ENCODE measurements at places on chromosomes 12 and 14.
A peak's percentile ranks its signal among the peaks of the same experiment; 100 is the strongest.

DNA sequence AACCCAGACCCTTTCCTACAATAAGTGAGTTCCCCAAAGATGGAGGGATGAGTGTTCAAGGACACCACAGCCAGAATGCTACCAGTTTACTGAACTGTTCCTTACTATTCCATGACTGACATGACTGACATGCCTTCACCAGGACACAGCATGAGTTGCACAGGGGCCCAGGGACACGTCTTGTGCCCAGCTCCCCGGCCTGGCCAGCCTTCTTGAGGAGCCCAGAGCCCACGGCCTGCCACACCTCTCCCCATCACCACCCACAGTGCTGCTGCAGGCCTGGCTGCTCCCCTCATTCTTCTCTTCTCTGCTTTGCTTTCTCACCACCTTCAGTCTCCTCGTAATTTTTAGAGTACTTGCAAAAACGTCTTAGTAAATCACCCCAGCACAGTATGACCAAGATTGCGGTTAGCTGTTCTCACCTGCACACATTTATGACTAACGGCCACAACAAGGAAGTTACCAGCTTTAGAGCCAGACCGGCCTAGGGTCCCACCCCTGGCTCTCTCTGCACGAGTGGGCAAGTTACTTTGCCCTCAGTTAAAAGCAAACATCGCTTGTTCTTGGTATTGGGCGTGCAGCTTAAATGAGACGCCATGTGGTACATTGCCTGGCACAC lies 18.5 kb downstream of the PPP2R5E start:
- peak; percentile 38 for DNase-seq

- no peak for DNase-seq
Measured at GRCh38 chr14:96902004-96902403, 104.8 kb downstream of the VRK1 start.

DNA sequence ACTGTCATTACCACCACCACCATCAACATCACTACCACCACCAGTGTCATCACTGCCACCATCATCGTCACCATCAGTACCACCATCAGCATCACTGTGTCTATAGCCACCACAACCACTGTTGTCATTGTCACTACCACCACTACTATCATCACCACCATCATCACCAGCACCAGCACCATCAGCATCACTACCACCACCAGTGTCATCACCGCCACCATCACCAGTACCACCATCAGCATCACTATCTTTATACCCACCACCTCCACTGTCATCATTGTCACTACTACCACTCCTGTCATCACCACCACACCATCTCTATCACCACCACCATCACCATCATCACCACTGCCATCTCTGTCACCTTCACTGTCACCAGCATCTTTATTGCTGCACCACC lies 60.6 kb downstream of the BEGAIN start:
- no peak for DNase-seq

DNA sequence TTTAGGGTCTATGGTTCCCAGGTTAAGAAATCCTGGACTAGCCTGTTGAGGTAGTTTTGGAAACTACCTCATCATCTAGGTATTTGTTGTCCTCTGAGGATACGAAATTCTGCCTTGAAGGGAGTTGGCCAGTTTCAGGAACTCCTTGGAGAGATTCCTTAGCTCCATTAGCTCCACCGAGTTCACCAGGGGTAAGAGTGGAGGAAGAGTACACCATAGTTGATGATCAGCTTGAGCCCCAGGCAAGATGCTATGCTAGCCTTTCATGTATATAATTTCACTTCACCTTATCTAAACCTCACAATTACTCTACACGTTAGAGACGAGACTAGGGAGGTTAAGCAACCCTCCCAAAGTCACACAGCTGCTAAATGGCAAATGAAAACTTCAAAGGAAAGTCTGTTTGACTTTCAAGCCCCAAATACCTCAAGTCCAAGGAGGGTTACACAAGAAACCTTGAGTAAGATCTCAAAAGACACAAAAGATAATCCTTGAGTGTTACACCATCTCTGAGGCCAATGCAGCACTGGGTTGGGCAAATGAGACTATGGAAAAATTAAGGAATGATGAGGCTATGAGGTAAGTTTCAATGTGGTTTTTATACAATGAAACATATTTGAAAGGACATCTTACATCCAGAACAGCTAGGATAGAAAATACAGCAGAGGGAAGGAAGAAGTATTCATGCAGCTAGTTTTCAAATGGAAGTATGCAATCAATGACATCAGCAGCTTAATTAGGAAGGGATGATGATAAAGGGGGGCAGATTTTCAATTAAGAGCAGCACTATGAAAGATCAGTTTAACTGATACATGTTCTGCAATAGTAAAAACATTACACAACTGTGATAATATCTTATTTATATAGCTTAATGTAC lies 97.2 kb upstream of the KRAS start:
- DNase-seq = no peak

- DNase-seq = no peak
Measured at GRCh38 chr12:40248034-40248433, 23.2 kb downstream of the LRRK2 start.

DNA sequence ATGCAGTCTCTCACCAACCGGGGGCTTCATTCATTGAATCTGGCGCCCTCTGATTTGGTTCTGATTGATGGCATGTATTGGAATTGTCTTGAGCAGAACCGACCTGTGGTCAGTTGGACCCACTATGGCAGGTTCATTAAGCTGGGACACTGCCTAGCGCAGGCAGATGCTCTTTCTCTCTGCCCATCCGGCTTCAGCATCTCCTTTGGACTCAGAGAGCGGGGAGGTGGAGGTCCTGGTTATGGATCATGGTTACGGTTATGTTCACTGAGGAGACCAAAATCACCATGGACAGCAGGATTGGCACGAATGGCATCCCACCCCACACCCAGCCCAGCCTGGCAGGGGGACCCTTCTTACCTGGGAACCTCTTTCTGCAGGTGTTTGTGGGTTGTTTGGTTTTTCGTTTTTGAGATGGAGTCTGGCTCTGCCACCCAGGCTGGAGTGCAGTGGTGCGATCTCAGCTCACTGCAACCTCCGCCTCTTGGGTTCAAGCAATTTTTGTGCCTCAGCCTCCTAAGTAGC lies 16.4 kb upstream of the BCL7A start:
- no peak for DNase-seq

DNA sequence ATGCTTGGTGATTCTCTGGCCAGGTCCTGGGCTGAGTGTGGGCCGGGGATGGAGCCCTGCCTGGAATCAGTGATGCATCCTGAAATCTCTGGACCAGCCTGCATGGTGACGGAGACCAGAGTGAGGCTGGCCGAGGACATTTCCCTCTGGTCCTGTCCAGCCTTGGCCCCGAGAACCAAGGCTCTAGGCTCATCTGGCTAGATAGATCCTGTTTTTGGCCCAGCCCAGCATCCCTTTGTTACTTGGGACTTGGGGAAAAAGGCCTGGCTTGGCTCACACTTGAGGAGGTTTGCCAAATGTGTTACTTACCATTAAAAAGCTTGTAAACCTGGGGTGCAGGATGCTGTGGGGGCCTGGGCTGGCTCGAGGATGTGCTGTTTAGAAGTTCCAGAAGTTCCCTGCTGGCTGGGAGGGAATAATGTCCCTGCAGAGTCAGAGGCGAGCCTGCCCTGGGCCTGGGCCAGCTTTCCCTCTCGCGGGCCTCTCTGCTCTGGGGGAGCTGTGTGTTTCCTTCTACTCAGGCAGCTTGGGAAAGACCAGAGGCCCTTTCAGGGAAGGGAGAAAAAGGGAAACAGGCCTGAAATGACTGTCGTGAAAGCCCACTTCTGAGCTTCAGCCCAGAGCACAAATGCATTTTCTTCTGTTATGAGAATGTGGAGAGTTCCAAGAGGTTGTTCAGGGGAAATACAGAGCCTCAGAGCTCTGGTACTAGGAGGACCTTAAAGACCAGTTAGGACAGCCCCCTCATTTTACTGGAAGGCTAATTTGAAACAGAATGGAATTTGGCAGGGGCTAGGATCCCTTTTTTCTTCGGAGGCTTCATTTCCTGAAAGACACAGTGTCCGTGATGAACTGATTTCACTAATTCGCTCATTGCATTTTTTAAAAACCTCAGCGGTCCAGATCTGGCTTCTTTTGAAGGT lies 47.2 kb upstream of the CTDSP2 start:
- peak; percentile 75 for DNase-seq

DNA sequence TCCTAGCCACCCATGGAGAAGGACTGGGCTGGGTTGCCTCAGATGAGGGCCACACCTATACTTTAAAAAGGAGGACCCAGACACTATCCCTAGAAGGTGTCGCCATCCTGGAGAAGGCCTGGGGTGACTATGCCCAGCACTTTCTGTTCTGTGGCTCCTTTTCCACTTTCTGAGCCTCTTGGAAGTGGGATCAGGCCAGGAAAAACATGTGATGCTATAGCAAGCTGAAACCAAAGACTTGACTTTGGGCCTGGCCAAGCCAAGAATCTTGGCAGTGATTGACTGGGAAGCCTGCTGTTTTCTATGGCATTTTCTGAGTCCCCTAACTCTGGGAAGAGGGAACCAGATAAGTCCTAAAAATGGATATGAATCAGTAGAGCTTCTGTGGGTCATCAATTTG lies 332.3 kb downstream of the ZFP36L1 start:
- no peak for DNase-seq

GRCh38 chr14:22336031-22336430 lies 253.0 kb downstream of the DAD1 start:
- no peak for DNase-seq

GRCh38 chr14:95832012-95832411 lies 44.6 kb upstream of the TUNAR start:
- DNase-seq = no peak

DNA sequence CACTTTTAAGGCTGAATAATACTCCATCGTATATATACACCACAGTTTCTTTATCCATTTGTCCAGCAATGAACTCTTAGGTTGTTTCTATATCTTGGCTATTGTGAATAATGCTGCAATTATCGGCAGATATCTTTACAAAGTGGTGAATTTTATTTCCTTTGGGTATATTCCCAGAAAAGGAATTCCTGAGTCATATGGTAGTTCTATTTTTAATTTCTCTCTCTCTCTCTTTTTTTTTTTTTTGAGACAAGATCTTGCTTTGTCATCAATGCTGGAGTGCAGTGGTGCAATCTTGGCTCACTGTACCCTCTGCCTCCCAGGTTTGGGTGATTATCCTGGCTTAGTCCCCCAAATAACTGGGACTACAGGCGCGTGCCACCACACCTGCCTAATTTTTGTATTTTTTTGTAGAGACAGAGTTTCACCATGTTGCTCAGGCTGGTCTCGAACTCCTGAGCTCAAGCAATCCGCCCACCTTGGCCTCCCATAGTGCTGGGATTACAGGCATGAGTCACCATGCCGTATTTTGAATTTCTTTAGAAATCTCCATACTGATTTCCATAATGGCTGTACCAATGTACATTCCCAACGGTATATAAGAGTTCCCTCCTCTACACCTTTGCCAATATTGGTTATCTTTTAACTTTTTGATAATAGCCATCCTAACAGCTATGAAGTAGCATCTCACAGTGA lies 98.4 kb downstream of the EFCAB11 start:
- no peak for DNase-seq

DNA sequence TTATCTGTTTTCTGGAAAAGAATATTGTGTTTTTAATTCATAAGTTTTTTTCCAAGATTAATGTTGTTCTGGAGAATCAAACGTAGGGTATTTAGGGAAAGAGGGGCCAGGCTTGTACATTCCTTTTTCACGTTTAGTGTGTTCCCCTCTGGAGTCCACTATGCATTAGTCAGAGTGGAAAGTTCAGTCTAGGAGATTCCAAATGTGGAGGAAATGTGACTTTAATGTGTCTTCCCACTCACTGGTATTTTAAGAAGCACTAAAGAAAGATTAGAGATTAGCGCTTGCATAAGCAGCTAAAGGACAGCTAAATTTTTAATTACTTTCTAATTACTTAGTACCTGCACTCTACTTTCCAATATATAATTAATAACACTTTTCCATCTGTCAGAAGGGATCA lies 4.4 kb upstream of the PDE6H start:
- DNase-seq = no peak

GRCh38 chr12:66320996-66321395 lies 18.7 kb downstream of the HELB start:
- DNase-seq = no peak

GRCh38 chr12:103114296-103115055 lies 157.0 kb downstream of the ASCL1 start:
- DNase-seq = no peak

GRCh38 chr12:112288638-112289037 lies 93.6 kb downstream of the HECTD4 start:
- DNase-seq = no peak

GRCh38 chr14:96090441-96091148 lies 51.4 kb downstream of the C14orf132 start:
- no peak for DNase-seq

GRCh38 chr12:67916266-67916970 lies 72.8 kb upstream of the IFNG-AS1 start:
- no peak for DNase-seq

DNA sequence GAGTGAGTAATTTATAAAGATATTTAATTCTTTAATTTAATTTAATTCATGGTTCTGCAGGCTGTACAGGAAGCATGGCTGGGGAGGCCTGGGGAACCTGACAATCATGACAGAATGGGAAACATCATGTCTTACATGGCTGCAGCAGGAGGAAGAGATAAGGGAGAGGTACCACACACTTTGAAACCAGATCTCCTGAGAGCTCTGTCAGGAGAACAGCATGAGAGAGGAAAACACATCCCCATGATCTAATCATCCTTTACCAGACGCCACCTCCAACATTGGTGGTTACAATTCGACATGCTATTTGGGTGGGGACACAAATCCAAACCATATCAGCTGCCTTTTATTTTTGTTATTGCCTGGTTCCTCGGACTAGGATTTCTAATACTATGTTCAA lies 928.6 kb downstream of the TMEM121 start:
- no peak for DNase-seq

GRCh38 chr14:103416916-103417315 lies 31.7 kb downstream of the MARK3 start:
- no peak for DNase-seq

DNA sequence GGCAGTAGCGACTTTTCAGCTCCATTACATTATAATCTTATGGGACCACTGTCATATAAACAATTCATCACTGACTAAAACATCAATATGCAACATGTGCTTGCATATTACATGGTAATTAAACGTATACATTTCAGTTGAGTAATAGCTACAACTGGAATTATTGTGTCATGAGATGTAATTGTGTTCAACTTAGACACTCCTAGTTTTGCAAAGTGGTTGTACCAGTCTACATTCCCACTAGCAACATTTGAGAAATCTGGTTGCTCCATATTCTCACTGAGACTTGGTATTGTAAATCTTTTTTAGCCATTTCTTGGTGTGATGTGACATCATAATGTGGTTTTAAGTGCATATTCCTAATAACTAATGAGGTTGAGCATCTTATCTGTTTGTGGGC lies 90.0 kb downstream of the CAPZA3 start:
- DNase-seq = no peak

- DNase-seq = no peak
Measured at GRCh38 chr14:96461950-96462798, 40.0 kb upstream of the PAPOLA start.

GRCh38 chr12:65248656-65249633 lies 29.5 kb upstream of the MSRB3 start:
- no peak for DNase-seq

GRCh38 chr14:81305743-81306142 lies 85.0 kb upstream of the GTF2A1 start:
- DNase-seq = no peak

- DNase-seq = no peak
Measured at GRCh38 chr12:21428241-21428640, 9.2 kb upstream of the PYROXD1 start.

All from KBM-7 (cell line).